ENCODE measurements at places on chromosomes 16 and 17.

DNA sequence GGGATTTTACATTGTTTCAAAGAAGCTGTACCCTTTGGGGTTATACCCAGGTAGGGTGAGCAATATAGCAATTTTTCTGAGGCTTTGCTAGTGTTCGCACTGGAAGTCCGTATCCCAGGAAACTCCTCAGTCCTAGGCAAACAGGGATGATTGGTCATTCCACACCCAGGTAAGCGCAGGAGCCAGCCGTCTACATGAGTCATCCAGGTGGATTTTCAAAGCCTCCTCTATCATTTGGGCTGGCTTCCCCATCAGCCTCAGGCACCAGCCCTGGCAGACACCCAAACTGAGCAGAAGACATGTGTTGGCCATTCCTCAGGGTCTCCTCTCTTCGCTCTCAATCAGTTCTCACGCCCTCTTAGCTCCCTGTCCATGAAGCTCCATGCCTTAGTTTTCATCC is 135.6 kb downstream of the AIPL1 start:
- no peak for DNase-seq

- peak; percentile 84 for DNase-seq
Observed at GRCh38 chr16:56286809-56287208, 95.5 kb downstream of the GNAO1 start.

- DNase-seq: no peak
Observed at GRCh38 chr16:5010576-5011329, 23.0 kb downstream of the NAGPA start.

DNA sequence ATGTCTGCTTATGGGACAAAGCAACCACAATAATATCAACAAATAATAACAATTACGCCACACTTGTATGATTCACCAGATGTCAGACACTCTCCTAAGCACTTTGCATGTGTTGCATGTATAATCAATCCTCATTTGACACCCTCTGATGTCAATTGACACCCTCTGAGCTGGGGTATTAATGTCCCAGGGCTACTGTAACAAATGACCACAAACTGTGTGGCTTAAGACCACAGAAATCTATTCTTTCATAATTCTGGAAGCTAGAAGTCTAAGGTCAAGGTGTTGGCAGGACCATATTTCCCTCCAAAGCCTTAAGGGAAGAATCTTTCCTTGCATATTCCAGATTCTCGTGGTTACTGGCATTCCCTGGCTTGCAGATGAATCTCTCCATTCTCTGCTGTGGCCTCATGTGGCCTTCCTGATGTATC is 112.7 kb downstream of the NPIPB5 start:
- peak; percentile 55 for DNase-seq
